Right renal pelvis (tissue), 4 donors: ENCODE measurements at places on chromosomes 2 and 18.
A peak's percentile ranks its signal among the peaks of the same experiment; 100 is the strongest.

DNA sequence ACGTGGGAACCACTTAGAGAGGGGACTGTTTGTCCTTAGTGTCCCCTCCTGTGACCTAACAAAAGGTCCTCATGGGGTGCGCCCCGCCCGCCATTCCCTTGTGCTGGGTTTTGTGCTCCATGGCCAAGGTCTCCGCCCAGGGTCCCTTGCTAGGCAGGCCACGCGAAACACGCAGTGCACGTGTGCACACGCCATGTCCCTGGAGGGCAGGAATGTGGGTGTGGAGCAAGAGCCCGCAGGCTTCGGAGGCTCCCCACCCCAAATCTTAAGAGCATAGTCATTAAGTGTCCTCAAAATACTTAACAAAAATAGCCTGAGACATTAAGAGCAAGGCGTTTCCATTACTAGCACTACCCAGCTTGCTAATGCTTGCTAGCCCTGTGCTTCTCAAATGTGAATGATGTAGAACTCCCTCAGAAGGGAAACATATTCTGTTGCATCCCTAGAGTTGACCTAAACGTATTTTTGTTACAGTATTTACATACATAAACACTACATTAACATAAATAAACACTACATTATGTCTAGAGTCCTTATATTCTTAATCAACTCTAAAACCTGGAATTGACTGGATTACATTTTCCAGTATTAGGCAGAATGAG is 117.6 kb upstream of the APCDD1 start:
- no peak for DNase-seq

GRCh38 chr2:221137385-221137784 is 434.7 kb downstream of the EPHA4 start:
- DNase-seq: no peak

GRCh38 chr2:48965204-48965603 is 189.1 kb downstream of the FSHR start:
- DNase-seq: no peak

DNA sequence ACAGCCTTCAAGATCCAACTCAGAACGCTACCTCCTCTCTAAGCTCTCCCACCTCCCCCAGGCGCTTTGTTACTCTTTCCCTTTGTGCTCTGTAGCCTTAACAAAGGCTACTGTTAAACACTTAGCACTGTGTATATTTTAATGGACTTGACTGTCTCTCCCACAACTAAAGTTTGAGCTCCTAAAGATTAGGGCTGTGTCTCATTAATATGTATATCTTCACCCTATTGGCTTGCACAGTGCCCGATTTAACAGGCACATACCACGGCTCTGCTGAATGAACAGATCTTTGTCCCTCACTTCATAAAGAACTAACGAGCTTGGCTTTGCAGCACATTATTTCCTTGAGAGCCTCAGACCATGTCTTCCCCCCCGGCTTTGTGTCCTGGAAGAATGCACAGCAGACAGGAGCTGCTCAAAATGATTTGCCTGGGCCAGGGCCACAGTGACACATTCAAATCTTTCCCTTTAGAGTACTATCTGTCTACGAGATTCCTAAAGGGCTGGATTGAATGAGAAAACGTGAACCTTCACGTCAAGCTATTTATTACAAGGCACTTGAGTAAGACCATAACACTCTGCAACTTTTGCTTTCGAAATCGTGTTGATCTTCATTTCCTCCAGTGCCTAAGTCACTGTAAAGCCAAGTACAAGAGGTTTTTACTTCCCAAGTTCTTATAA is 22.1 kb downstream of the ABHD3 start:
- DNase-seq: peak; percentile 58

DNA sequence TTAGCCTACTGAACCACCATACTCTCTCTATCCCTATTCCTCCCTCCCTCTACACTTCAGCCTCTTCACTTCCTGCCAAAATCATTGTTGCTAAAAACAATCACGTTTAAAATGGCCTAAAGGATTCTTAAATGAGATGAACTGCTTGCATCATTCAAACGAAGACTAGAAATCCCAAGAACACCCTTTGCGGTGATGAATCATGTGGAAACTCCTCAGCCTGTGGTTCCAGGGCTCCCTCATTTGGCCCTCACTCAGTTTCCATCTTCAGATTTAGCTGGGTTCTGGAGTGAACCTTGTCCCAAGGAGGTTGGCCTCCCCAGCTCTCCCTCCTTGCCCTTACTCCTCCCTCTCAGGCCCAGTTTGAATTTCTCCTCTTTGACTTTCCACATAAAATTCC is 125.6 kb upstream of the CDC42EP3 start:
- DNase-seq: no peak

DNA sequence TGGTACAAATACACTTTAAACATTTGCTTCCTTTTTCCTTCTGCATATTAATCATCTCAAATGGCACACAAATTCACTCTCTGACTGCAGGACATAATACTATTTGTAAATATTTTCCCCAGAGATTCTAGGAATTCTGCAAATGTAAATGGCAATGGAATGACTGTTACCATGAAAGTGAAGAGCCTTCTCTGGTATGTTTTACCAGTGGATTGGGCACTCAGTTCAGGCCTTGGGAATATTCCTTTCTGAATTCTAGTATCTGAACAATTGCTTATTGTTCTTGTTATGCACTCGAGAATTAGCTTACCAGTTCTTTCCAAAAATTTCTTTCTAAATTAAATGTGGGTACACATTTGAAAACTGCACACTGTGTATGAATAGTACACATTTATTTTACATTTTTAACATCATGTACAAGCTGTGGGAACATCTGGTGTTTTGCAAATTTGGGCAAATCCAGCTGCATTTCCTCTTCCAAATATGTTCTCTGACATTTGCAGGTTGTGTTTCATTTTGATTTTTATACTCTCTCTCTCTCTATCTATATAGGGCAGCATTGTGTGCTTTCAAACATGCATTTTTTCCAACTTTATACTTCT is 289.1 kb downstream of the NBAS start:
- DNase-seq: no peak

- DNase-seq: peak; percentile 41
Observed at GRCh38 chr18:26574958-26575864, 26.9 kb upstream of the KCTD1 start.

DNA sequence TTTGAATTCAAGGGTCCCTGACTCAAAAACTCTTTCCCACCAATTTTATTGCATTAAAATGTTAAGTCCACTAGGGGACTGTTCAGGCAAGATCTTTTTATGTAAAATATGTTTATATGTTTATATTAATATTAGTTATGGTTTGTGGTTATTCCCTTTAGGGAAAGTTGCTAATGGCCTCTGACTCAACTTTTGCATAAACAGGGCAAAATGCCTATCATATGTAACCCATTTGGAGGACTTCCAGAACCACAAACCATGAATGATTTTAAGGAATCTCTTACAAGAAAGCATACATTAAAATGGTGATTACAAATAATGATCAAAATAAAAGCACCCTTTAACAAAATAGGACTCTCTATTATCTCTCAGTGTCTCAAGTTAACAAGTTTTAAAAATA is 1484.5 kb upstream of the ZEB2 start:
- DNase-seq: no peak

DNA sequence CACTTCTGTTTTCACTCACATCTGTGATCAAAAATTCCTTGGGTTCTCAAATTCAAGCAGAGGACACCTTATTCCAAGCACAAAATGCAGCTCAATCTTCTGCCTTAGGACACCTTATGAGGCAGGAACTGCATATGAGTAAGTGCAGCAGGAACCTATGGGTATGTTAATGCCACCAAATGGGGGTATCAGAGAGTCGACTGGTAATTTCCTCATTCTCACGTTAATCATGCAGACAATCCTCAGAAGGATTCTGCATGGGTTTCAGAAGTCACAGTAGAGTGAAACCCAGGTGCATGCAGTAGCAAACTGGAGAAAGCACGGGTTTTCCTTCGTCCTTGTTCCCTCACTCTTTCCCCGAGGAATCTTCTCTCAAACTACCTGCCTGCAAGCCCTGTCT is 452.8 kb downstream of the CBLN2 start:
- no peak for DNase-seq

- no peak for DNase-seq
Observed at GRCh38 chr2:127893494-127893893, 7.7 kb upstream of the AMMECR1L start.

DNA sequence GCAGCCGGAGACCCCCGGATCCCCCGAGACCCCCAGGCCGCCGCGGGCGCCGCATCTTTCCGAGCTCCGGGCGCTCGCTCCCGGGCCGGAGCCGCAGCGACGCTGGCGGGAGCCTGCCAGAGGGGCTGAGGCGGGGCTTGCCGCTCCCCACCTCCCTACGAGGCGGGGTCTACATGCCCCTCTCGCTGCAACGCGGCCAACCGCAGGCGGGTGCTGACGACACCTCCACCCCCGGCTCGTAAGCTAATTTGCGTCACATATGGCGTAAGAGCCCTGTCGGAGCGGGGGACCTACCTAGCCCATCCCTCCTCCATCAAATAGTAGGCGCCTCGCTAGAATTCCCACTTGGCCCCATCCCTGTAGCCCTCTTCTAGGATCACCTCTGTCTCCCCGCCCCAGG is at the start of gene PTPRN:
Gene PTPRN (minus strand): TSS at position 124 of the 400 bp plus-strand sequence. CDS start 69 bp downstream, at position 55.
- no peak for DNase-seq

DNA sequence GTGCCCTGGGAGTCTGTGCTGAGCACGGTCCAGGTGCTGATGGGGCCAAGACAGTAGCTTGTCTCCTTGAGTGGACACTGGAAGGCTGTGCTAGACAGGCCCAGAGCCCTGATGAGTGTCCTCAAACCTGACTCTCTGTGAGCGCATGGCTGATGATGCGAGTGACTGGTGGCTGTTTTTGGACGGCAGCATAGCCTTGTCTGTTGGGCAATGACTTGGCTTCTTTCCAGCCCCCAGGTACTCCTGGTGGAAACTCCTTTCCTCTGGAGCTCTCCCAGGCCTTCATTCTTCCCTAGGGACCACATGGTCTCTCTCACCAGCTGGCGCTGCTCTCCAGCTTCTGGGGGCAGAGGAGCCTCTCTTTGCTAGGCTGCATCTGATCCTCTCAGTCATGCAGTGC is 207.6 kb upstream of the SMIM21 start:
- no peak for DNase-seq

DNA sequence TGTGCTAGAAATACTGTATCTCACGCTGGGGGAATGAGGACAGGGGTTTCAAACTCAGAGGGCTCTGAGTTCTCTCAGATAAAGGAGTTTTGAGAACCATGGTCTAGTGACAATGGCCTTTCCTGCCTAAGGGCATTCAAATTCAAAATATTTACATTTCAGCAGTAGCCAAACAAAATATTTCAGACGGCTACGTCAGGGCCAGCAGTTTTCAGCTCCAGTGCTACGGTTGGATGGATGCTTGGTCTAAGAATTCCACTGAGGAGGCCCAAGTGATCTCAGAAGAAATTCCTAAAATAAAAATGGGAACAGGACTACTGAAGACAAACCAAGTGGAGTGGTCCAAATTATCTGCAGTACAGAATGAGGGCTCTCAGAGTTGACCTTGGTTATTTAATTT is 41.1 kb upstream of the SCG2 start:
- no peak for DNase-seq

DNA sequence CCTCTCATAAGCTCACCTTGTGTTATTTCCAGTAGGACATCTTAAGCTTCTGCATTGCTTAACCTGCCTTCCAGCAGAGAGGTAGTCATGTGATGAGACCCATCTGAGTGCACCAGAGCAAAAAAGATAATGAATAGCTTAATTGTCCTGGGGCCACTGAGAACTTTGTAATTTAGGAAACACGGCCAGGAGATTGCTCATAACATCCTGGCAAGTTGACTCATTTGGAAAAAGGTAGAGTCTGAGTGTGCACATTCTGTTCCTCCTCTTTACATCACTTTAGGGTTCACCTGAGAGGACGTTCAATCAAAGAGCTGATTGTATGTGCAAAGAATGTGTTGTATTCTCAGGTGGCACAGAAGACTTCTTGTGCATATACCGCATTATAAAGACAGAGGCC is 830.2 kb upstream of the SOX11 start:
- DNase-seq: no peak

GRCh38 chr2:213001297-213001910 is 150.0 kb downstream of the IKZF2 start:
- DNase-seq: no peak

DNA sequence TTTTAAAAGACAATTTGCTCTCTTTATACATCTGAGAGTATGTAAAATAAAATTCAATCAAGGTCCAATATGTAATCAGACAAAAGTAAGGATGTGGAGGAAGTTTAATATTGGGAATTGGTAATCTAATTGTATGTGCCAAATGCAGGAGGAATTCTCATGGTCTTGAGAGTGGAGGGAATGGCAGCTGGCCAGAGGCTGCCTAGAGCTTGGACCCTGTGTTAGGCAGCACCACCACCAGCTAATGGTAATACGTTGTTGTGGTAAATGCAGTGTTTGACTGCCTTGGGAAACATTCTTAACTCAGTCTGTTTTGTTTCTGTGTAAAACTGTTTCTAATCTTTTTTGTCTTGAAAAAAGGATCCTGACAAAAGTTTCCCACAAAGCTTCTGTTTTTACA is 30.0 kb downstream of the GALNT1 start:
- DNase-seq: no peak

DNA sequence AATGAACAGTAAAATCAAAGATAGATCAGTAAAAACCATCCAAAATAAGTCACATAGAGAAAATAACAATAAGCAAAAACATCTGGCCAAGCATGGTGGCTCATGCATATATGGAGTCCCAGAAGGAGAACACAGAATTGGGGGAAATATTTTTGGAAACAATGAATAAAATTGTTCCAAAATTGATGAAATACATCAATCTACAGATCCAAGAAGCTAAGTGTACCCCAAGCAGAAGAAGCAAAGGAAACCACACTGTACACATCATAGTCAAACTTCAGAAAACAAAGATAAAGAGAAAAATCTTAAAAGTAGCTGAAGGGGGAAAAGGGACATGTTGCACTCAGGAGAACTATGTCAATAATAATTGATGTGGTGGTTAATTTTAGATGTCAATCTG is 80.4 kb upstream of the RMP24 start:
- no peak for DNase-seq

GRCh38 chr2:181648478-181649155 is 8.3 kb downstream of the CERKL start:
- DNase-seq: no peak

DNA sequence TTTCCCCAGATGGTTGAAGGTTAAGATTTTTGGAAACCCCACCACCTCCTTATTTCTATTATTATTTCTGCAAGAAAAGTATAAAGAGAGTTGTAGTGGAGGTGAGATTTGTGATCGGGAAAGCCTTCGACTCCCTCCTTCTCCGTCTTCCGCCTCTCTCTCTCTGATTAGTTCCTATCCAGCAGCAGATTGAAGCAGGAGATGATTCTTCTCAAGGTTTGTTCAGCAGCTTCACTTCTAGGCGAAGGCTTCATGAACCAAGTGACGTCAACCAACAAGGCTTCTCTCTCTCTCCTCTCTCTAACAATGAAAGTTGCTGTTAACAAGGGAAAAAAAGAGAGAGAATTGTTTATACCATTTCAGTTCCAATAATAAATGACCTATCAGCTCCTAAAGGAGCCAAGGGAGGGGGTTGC is at the start of gene BAZ2B:
Gene BAZ2B (minus strand): TSS at position 263 of the 416 bp plus-strand sequence. CDS start 137,829 bp downstream, outside the sequence.
- peak; percentile 76 for DNase-seq

- no peak for DNase-seq
Observed at GRCh38 chr2:191149391-191149790, 1.4 kb downstream of the STAT4 start.

GRCh38 chr2:46239175-46239846 is 57.9 kb upstream of the EPAS1 start:
- DNase-seq: no peak

- DNase-seq: no peak
Observed at GRCh38 chr18:24219561-24220317, 80.9 kb downstream of the CABYR start.
